AG04450 (cell line): ENCODE measurements at places on chromosomes 1 and 21. TPM values are rescaled to one million over a fixed set of nuclear protein-coding genes. Genes with fewer than 3 reads are reported as not detected.
A peak's percentile ranks its signal among the peaks of the same experiment; 100 is the strongest.

DNA sequence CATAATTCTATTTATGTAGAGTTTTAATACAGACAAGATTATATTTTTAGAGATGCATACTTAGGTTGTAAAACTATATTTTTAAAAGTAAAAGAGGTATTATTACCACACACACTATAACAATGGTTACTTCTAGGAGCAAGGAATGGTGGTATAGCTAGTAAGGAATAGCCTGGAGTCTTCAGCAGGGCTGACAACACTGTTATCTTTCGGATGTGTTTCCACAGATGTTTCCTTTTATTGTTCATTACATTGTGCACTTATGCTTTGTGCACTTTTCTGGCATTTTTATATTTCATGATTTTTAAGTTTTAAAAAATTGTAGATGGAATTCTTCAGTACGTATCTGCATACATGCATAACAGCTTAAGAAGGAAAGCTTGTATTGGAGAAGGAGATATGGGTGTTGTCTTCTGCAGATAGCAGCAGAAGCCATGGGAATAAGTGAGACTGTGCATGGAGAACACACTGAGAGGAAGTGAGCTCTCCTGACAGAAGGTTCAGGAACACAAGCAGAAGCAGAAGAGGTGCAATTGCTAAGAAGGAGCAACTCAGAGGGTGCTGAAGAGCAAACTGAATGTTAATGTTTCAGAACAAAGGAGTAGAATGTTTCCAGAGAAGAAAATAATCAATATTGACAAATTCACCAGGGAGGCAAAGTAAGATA, 91.8 kb downstream of the UCHL5 start:
- no peak for DNase-seq

The TBX15 gene
- polyA plus RNA-seq: not detected in 2 replicates

- DNase-seq: peak; percentile 11
These were observed 33.1 kb upstream of the NFASC start for GRCh38 chr1:204837440-204838084.

DNA sequence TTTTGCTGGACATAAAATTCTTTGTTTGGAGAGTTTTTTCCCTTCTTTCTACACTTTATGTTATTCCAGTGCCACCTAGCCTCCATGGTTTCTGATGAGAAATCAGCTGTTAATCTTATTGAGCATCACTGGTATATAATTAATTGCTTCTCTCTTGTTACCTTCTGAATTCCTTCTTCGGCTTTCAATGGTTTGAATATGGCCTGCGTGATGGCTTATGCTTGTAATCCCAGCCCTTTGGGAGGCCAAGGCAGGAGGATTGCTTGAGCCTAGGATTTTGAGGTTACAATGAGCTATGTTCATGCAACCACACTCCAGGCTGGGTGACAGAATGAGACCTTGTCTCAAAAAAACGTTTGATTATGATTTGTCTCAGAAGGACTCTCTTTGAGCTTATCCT, 13.0 kb upstream of the CNIH4 start:
- no peak for DNase-seq

DNA sequence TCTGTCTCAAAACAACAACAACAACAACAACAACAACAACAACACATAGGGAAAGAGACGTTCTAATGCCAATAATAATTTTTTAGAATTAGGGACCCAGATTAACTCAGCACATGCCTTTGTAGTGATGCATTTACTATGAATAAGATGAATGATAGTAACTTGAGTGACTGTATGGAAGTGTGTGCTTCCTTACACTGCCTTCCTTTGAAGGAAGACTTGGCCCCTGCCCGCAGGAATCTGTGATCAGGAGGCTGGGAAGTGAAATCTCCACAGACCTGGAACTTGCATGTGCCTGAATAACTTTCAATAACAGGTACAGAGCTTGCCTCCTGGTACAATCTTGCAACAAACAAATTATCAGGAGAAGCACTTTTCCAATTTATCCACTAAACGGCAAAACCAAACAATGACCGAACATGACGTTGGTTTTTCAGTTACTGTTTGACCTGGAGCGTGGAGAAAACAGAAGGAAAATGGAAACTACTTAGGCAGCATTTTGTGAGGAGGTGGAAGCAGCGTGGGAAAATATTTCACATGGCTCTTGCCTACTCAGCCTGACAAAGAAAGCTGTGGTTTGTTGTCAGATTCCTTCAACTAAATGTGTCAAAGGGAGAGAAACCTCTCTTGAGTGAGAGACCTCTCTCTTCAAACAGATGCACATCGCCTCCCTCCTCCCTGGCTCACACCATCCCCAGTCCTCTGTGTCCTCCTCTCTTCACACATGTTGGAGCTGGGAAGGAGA, 10.1 kb upstream of the ABCA4 start:
- no peak for DNase-seq

DNA sequence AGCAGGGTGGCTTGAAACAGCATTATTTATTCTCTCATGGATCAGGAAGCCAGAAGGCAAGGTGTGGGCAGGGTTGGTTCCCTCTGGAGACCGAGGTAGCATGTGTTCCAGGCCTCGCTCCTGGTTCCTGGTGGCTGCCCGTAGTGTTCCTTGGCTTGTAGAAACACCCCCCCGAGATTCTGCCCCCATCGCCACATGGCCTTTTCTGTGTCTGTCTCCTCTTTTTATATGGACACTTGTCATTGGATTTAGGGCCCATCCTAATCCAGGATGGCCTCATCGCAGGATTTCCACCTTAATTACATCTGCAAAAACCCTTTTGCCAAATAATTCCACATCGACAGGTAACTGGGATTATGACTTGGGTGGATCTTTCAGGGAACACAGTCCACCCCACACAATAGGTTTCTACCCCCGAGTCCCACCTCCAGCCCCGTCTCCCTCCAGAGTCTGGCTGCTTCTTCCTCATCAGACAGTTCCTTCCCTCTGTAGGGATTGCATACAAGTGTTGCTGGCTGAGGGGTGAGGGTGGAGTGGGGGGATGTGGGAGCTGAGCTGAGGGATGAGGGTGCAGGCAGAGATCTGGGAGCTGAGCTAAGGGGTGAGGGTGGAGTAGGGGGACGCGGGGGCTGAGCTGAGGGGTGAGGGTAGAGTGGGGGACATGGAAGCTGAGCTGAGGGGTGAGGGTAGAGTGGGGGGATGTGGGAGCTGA, 12.3 kb upstream of the NPHP4 start:
- no peak for DNase-seq

The COL16A1 gene
- 35.4 and 39.5 TPM in 2 replicates for polyA plus RNA-seq

DNA sequence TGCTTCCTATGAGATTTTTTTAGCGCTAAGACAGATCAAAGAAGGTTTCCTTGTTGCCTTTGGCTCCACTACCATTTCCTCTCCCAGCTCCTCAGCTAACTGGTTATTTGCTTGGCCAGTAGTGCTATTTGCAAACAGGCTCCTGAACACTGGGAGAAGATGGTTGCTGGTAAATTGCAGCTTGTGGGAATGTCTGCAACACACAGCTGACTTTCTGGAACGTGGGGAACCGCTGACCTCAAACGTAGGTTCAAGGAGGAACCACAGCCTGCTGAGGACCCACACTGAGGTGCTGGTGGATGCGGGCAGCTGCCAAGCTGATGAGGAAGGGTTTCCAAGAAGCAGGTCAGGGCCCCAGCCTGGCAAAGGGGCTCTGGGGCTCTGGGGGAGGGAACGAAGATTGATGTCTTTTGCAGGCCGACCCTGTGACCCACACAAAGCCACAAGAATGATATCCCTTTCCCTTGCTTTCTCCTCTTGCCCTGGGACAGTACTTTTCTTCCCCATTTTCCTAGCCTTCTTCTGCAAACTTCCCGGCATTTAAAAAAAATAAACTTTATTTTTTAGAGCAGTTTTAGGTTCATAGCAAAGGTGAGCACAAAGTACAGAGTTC, 24.8 kb downstream of the GNG4 start:
- no peak for DNase-seq

DNA sequence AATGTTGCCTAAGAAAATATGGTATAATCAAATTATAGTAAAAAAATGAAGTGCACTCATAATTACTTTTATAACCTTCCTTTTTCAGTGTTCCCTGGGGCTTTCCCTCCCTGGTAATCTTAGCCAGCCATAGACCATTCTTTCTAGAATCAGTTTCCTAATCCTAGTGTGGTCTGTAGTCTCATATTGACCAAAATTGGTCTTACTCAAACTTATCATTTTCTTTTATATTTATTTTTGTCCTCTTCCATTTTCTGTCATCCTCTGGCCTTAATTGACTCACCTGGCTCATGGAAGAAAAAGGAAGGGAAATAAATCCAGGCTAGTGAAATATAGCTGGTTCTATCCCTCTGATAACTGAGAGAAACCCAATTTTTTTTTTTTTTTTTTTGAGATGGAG, 70.9 kb upstream of the BMP8A start:
- no peak for DNase-seq

The SLC1A7 gene
- 0.05 and 0.11 TPM in 2 replicates for polyA plus RNA-seq

DNA sequence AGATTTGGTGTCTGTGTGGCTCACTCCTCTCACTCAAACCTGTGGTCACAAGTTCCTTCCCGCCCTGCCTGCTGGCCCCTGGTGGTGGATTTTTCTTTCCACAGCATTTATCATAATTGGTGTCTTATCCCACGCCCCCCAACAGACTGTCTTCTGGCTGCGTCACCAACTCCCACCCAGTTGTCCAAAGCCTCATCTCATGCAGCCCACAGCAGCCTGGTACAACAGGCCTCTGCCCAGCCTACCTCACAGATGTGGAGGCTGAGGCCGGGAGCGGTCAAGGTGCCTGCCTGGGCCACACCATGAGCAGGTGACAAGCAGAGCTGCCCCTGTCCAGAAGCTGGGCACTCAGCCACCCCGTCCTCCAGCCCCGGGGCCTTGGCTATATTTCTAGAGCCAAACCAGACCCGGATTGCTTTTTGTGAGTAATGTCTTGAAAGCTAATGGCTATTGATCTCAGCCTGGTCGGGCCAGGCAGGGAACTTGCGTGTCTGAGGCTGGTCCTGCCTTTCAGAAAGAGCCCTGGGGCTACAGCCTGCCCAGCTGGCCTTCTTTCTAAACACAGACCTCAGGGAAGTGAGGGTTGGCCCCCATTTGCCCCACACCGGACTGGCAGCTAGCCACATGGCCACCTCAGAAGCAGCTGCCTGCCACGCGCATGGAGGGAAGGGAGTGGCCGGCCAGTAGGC, 2.6 kb downstream of the KCNAB2 start:
- DNase-seq: no peak

The SPRR2B gene
- not detected in 2 replicates for polyA plus RNA-seq

DNA sequence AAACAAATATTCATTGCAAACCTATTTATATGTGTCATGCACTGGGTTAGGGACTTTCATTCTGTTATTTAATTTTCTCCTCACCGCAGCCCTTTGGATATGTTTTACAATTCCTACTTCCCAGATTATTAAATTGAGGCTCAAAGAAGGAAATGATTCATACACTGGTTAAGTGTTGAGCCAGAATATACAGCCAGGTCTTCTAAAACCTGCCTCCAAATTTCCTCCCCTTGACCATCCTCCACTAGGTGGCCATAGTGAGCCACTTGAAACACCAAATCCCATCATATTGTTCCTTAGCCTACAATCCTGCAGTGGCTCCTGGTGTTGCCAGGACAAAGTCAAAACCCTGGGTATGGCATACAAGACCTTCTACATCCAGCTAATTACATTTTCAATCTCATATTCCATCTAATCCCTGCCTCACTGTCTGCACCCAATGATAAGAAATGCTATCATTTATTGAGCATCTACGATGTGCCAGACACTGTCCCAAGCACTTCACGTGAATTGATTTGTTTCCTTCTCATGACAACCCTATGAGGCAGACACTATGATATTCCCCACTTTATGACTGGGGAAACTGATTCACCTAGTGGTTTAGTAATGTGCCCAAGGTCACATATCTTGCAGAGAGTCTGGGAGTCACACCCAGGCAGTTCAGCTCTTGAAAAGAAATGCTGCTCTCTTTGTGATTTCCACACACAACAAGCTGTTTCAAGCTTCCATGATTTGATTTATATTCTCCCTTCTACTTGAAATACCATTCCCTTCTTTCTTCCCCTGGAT, 23.6 kb upstream of the KIRREL1 start:
- DNase-seq: peak; percentile 65

GRCh38 chr1:41286486-41286885, 44.4 kb upstream of the SCMH1 start:
- DNase-seq: no peak

The GJA8 gene
- not detected in 2 replicates for polyA plus RNA-seq

The TTC22 gene
- not detected in 2 replicates for polyA plus RNA-seq

GRCh38 chr1:218674280-218674773, 329.2 kb downstream of the TGFB2 start:
- DNase-seq: peak; percentile 45

DNA sequence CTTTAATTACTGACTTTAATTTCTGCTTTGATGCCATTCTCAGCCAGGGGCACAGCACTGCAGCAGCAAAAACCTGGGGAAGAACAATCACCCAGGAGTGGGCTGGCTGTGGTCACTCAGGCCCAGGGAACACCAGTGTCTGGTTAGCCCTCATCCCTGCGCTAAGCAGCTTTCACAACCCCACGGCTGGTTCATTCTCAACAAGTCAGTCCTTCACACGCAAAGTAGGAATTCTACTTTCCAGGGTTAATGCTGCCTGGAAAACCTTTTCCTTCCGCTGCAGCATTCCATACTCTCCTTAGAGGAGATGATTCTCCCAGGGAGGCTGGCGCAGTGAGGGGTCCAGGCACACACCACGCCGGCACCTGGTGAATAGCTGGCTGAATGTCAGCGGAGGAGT, 24.3 kb upstream of the KCNE1 start:
- no peak for DNase-seq

DNA sequence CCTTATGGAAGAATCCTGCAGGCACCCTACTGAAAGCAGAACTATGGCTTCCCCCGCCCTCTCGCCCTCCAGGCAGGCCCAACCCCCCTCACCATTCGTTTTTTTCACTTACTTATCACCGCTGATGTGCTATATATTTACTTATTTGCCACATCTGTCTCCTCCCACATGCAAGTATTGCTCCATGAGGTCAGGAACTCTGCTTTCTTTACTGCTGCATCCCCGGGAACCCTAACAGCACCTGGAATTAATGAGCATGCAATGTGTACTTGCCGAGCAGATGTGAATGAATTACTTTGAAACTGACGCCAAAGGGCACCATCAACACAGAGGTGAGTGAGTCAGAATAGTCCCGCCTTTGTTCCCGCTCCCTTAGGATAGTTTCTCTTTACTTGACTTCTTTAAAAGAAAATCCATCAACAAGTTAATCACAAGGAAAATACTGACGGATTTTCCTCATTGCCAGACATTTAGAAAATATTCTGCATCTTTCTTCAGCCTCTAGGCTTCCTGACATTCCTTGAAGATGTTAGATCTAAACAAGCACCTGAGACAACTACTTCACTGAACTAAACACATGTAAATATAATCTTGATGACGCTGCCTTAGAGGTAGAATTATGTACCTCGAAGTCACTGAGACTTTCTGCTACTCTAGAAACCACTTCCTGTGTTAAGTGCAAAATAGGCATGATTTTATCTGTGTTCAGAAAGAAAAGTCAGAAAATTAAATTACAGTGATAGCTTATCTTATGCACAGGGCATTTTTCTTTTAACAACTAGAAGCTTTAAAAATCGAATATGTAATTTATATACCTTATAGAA, 17.5 kb upstream of the RAB4A start:
- no peak for DNase-seq

The ARTN gene
- 0.21 TPM in 1 of 2 replicates, not detected in the other for polyA plus RNA-seq

The GNAT2 gene
- 0.06 TPM in 1 of 2 replicates, not detected in the other for polyA plus RNA-seq
